H9 (cell line): ENCODE measurements at places on chromosomes 11 and 22. TPM values are rescaled to one million over a fixed set of nuclear protein-coding genes. Genes with fewer than 3 reads are reported as not detected.

Gene KCNE3
- 4.9 and 5.6 TPM in 2 replicates for total RNA-seq

Gene FDXACB1
- 2.8 and 3.2 TPM in 2 replicates for total RNA-seq

Gene POU2AF2
- total RNA-seq = not detected in 2 replicates

Gene SCN2B
- not detected in 2 replicates for total RNA-seq

DNA sequence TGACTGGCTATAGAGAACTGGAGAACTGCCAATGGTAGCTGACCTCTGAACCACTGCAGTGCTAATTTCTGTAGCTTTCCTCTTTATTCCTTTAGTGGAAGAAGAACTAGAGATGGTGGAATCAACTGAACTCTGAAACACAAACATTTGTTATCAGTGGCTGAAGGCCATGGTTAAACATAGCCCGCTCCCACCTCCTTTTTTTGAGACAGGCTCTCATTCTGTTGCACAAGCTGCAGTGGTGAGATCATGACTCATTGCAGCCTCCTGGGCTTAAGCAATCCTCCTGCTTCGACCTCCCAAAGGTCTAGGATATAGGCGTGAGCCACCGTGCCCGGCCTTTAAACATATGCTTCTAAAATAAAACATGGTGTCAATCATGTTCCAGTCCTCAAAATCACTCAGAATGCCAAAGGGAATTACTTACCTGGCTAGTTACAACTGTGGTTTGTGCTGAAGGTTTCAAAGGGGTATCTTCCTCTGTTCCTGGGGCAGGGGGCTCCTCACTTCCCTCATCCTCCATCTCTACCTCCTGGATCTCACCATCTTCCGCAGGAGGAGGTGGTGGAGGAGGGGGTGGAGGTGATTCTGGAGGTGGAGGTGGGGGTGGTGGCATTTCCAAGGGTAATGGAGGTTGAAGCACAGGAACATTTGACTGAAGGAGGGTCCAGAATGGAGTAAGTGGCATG lies 9.0 kb upstream of the AGBL2 start:
- DNase-seq = no peak

- DNase-seq = no peak
Measured at GRCh38 chr11:17603056-17603825, 56.2 kb downstream of the OTOG start.

DNA sequence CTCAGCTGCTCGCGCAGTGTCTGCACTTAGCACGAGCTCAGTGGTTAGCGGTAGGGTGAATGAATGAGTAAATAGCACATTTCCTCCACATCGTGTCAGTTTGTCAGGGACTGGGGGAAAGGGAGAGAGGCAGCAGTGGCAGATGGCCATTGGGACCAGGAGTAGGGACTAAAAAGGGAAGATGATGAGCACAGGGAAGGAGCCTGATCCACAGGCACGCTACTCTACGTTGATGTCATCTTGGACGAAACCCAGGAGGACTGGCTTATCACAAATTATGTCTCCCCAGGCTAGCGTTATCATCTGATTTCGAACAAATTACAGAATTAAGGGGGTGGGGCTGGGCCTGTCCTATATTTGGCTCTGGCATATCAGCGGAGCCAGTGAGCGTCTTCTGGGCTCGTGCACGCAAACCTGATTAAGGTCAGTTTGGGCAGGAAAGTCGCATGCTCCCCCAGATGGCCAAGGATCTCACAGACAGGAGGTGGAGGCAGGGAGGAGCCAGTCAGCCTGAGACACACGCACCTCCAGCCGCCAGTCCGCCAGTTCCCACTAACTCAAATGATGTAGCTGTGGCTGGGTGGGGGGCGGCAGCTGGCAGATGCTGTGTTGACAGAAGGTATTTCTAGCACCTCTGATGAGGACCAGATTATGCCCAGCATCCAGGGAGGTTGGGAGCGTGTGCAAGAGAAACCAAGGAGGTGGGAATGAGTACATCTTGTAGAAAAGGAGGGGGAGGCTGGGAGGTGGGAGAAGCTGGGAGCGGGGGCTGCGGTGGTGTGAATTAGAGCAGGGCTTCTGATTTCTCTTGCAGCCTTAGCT lies 97.4 kb upstream of the PRDM11 start:
- DNase-seq = no peak

DNA sequence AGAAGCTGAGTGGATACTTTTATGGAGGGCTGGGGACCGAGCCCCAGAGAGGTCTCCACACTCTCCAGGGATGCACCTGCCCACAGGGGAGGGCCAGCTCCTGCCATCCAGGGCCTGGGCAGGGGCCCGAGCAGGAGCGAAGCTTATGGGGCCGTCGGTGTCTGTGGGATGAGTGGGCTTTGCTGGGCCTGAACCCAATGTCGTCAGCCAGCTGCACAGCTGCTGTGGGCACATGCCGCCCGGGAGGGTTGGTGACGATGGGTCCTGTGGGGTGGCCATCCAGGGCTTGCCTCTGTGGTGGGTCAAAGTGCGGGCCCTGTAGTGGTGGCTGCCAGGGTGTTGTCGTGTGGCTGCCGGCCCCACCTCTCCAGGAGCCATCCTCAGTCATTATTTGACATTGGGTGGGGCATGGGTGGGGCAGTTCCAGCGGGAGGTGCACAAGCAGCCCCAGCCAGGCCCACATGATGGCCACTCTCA lies 447.1 kb downstream of the TBC1D22A start:
- no peak for DNase-seq

DNA sequence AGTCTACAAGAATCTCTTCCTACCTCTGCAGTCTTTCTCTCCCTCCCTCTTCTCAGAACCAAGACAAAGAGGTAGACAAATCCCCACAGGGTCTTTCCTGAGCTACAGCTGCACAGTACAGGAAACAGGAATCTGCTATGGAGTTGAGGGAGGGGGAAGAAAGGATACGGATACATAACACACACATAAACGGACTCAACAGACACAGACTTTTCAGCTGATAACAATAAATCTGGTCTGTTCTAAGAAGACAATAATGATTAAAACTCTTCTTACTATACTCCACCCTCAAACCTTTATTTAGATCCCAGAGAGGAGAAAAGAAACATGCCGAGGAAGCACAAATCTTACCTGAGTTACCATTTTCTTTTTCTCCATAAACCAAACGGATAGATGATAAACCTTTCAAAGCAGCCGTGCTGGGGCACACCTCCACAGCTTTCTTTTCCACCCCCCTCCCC lies 122.2 kb downstream of the APOL5 start:
- DNase-seq = no peak

DNA sequence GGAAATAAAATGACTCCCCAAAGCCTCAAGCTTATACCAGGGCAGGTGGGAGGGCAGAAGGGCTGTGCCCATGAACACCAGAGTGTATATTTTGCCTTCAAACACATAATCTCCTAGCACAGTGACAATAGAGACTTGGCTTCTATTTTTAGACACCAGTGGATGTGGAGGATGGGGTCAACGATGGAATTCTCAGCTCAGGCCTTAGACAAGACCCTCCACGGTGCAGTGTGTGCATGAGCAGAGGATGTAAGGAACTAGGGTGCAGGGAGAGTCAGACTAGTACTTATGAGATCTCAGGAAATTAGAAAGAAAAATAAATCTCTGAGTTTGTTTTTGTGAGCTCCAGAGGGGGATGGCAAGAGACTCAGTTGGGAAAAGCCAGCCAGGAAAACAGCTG lies 113.6 kb upstream of the CADM1 start:
- no peak for DNase-seq

- DNase-seq = no peak
Measured at GRCh38 chr11:46290011-46290410, 12.5 kb downstream of the CREB3L1 start.

DNA sequence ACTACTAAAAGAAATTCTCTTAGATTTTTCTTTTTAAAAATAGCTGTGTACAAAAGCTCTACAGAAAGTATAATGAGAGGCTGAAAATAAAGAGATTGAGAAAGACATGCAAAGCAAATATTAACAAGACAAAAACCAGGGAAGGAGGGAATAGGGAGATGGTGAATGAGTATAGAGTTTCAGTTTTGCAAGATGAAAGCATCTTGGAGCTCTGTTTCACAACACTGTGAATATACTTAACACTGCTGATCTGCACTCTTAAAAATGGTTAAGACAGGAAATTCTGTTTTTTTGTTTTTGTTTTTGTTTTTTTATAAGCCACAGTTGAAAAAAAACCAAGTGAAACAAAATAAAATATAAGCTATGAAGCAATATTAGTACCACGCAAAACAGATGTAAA lies 5.5 kb downstream of the TMEM218 start:
- DNase-seq = no peak
